ENCODE measurements at places on chromosomes 6 and 20.
A peak's percentile ranks its signal among the peaks of the same experiment; 100 is the strongest.

GRCh38 chr6:46469021-46469420 lies 22.2 kb downstream of the RCAN2 start:
- no peak for DNase-seq

DNA sequence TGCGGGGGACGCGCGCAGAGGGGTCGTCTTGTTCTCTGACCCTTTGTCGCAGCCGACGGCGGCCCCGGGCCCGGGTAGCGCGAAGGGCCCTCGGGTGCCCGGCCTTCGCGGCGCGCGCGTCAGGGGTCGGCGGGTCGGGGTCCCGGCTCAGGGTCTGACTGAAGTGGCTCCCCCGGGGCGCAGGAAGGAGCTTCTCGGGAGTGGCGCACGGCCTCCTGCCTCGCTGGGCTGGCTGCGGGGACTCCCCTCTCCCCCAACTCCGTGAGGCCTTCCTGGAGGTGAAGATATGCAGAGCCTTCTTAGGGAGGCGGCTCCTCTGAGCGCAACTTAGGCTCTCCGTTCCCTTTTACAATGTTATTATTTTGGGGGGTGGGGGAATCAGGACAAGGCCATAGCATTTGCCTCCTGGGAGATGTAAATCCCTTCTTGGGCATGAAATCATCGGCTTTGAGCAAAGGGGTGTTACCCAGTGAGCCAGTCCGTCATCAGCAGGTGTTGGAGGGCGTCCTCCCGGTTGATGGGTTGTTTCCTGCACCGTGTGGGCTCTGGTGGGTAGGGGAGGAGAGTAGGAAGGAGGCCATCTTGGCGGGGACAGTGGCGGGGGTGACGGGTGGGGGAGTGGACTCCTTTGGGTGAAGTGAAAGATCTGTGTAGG lies 523 bp downstream of the CDS2 start:
- DNase-seq: peak; percentile 54

DNA sequence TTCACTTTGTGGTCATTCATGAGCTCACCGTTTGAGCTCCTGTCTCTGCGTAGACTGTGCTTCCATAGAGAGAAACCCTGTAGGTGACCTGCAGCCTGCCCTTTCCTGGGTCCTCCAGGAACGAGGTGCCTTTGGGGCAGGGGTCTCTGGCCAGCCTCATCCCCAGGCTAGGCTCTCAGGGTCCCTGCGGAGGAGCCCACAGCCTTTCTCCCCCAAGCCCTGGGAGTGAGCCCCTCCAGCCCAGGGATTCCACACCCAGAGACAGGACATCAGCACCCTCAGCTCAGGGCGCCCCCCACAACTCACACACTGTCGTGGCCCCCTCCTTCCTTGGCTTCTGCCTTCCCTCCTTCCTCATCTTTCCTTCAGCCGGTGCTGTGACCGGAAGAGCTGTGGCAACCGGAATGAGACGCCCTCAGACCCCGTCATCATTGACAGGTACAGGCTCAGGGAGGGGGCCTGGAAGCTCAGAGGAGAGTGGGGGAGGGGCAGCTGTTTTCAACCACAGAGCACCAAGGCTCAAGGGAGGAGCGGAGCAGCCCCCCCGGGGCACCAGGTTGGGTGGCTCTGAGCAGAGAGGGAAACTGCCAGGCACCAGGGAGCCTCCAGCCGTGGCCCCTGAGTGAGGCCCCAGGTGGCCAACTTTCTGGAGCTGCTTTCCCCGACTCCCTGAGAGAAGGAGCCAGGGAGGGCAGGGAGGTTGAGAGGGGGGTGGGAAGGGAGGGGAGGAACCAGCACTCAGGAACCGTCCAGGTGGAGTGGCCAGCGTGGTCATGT lies 16.8 kb downstream of the EBF4 start:
- DNase-seq: no peak

DNA sequence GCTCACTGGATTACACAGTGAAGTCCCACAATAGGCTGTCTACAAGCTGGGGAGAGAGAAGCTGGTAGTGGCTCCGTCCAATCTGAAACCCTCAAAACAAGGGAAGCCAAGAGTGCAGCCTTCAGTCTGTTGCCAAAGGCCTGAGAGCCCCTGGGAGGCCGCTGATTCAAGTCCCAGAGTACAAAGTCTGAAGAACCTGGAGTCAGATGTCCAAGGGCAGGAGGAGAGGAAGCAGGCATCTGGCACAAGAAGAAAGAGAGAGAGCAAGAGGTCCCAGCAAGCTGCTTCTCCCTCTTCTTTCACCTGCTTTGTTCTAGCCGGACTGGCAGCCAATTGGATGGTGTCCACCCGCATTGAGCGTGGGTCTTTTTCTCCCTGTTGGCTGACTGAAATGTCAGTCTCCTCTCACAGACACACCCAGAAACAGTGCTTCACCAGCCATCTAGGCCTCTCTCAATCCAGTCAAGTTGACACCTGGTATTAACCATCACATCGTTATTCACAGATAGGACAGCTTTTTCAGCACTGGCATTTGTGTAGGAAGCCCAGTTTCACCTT lies 51.2 kb downstream of the CRYBG1 start:
- no peak for DNase-seq

DNA sequence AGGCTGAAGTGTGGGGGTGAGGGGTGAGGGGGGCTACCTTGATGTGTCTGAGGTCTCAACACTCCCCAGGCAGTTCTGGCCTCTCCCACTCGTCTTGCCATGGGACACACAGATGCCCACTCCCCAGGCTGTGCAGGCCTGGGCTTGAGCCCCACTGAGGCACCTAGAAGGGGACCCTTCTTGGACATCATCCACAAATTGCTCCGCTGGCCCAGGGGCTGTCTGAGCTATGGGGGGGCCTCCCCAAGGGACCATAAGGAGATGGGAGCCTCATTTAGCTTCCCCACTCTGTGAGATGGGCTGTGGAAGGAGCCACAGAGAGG lies 155.5 kb upstream of the MLN start:
- DNase-seq: no peak

GRCh38 chr20:52896348-52896747 lies 75.8 kb upstream of the TSHZ2 start:
- DNase-seq: no peak

- no peak for DNase-seq
These were observed 33.3 kb downstream of the JARID2 start for GRCh38 chr6:15279047-15279661.

GRCh38 chr6:21744331-21744730 lies 150.8 kb downstream of the SOX4 start:
- DNase-seq: no peak

DNA sequence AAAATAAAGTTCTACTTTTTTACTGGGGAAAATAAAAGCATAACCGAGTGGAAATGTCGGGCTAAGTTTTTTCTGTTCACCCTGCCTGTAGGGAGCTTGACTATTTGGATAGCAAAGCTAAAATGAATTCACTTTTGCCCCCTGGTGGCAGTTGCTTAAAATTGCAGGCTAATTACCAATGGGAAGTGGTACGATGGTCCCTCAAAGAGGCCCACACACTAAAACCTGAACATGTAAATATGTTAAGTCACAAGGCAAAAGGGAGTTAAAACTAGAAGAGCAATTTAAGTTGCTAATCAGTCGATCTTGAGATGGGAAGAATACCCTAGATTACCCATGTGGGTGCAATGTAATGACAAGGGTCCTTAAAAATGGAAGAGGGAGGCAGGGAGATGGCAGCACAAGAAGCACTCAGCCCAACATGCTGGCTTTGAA lies 916 bp upstream of the SUN5 start:
- no peak for DNase-seq

- no peak for DNase-seq
These were observed 103.6 kb downstream of the PDE7B start for GRCh38 chr6:135955099-135955498.

GRCh38 chr20:58718729-58719128 lies 26.1 kb downstream of the NPEPL1 start:
- no peak for DNase-seq

DNA sequence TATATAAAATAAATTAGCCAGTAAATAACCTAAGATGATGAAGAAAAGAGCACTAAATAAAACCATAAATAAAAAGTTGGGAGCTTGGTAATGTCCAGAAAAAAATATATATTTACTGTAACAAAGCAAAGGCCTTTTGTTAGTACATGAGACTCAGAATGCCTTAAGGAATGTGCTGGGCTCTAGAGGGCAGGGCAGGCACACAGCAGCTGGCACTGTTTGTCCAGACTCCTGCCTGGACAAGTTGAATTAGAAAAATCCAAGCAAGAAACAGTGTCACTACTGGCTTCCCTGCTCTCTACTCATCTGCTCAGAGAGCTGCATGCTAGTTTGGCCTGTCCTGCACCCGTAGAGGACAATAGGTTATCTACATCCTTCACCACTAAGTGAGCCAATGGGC lies 8.8 kb downstream of the DEFB129 start:
- no peak for DNase-seq

DNA sequence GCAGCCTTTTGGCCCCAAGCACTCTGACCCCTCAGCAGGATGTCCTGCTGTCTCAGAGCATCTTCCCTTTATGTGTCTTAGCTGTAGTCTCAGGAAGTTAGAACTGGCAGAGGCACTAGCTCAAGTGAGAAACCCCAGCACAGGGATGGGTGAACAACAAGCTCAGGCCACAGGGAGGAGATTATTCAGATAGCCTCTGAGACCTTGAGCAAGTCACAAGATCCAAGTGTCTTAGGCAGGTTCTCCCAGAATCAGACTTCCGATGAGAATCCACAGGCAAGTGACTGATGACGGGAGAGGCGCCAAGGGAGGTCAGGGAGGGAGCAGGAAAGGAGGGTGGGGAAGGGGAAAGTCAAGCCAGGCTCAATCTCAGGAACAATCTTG lies 13.0 kb upstream of the SYNDIG1 start:
- DNase-seq: no peak

DNA sequence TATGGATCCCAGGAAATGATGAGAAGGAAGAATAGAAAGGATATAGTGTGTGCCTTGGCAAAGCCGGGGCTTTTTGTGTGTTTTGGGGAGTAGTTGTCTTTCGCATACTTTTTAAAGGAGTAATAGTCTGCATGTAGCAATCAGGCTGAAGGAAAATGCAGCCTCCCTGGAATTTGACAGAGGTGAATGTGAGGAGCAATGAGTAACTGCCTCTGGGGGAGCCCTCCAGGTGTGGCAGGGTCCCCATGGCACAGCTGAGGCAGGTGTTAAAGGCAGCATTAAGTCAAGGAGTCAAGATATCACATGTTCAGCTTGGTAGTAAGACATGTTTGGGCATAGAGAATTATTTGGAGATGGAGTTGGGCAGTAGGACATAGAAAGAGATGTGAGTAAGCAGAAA lies 203.1 kb downstream of the C6orf118 start:
- no peak for DNase-seq

DNA sequence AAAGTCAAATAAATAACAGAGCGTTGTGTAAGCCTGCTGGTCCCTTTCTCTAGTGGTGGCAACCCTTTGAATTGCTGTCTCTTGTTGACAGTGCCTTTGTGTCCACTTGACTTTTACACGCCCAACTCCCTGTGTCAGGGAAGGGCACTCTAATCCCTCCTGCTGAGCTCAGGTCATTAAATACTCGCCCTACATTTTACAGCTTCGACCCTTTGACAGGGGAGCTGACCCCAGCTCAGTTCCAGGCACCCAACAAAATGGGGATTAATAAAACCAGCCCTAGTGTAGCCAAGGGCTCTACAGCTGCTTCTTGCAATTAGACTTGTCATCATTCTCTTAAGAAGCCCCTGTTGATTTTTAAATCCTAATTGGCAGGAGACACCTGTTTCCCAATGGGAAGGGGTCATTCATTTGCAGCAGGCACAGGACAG lies 308.2 kb downstream of the EYA4 start:
- no peak for DNase-seq

DNA sequence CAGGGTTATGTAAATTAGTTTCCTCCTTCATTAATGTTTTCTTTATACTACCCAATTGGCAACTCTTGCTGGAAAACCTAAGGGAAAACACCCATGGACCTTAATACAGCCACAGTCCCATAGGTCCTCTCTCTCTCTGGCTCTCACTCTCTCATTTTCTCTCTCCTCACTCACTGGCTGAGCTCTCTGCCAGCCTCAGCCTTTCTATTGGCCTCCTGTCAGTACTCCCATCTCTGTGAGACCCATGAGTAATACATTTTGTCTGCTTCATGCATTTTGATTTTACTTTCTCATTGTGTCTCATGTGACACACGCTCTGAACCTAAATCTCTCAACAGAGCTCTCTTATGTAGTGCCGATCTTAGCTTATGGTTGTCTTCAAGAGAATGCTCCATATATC lies 907.5 kb downstream of the C6orf118 start:
- no peak for DNase-seq

DNA sequence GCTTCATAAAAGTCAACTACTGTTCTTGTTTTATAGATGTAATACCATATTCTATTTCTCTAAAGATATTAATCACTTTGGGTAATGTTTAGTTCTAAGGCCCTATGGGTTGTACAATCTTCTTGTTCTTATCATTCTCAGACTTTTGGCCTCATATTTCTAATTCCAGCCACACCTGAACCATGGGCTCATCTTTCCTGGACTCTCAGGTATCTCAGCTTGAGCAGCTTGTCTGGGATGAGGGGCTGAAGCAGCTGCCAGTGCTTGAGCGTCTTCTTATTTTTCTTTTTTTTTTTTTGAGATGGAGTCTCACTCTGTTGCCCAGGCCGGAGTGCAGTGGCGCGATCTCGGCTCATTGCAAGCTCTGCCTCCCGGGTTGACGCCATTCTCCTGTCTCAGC lies 150.2 kb downstream of the KIF6 start:
- DNase-seq: no peak

DNA sequence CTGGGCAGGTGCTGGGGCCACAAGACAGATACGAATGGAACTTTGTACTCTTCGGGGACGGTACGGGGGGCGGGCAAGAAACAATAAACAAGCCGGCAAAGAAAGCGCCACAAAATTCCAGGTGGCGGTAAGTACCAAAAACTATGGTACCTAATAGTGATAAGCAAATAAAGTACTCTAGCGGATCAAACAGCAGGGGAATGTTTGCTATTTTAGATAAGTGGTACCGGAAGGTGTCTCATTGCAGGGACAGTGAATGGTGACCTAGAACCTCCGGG lies 15.1 kb upstream of the RIPK1 start:
- no peak for DNase-seq

DNA sequence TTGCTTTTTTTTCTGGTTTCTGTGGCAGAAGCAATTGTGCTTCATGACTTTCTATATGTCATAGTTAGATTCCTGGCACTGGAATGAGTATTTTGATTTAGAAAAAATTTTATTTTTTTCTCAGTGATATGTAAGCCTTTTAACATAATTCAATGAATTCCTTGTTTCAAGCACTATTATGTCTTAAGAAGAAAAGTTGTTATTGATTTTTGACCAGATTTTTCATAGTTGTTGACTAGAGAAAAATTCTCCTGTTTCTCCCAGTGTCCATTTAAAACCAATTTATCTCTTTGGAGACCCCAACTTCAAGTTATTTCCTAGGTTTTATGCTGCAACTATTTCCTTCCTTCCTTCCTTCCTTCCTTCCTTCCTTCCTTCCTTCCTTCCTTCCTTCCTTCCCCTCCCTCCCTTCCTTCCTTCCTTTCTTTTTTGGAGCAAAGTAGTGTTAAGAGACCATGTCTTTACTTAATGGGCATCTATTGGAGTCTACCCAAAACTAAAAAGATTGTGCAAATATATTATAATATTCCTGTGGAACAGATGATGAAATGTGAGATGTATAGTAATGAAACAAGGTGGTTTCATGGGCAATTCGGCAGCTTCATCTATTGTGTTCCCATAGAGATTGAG lies 346.9 kb downstream of the RNF144B start:
- no peak for DNase-seq

- DNase-seq: peak; percentile 35
These were observed 282.7 kb downstream of the NRN1 start for GRCh38 chr6:5723841-5724691.

- no peak for DNase-seq
These were observed 3.3 kb upstream of the ASXL1 start for GRCh38 chr20:32354592-32355416.

GRCh38 chr20:47971058-47971791 lies 185.9 kb upstream of the SULF2 start:
- DNase-seq: no peak

Data from hypothalamus (tissue), 51 donors.